Activated T-helper 2 cell treated with anti-CD3 and anti-CD28 coated beads, Interferon-gamma antibody, Interleukin-2, Interleukin-4, amounts not matched to agents 10 μg/mL and 5 μg/mL and 100 μg/mL, durations not matched to agents 14 hours and 24 hours and 36 hours (primary cell): ENCODE measurements at places on chromosomes 7 and 10.

GRCh38 chr7:10401793-10402192 lies 571.9 kb upstream of the PHF14 start:
- DNase-seq, result no peak

GRCh38 chr7:18198868-18199267 lies 171.2 kb upstream of the PRPS1L1 start:
- no peak for DNase-seq

DNA sequence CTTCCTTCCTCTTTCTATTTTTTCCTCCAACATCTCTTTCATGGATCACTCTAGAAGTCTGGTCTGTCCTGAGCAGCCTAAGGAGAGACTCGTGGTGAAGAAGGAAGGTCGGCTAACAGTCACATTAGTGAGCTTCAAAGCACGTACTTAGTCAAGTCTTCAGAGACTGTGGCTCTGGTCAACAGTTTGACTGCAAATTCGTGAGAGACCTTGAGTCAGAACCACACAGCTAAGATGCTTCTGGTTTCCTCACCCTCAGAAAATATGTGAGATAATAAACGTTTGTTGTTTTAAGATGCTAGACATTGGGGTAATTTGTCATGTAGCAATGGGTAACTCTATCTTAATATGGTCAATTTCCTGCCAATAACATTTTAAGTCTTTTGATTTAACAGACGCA lies 126.2 kb upstream of the LRRN3 start:
- DNase-seq, result no peak

DNA sequence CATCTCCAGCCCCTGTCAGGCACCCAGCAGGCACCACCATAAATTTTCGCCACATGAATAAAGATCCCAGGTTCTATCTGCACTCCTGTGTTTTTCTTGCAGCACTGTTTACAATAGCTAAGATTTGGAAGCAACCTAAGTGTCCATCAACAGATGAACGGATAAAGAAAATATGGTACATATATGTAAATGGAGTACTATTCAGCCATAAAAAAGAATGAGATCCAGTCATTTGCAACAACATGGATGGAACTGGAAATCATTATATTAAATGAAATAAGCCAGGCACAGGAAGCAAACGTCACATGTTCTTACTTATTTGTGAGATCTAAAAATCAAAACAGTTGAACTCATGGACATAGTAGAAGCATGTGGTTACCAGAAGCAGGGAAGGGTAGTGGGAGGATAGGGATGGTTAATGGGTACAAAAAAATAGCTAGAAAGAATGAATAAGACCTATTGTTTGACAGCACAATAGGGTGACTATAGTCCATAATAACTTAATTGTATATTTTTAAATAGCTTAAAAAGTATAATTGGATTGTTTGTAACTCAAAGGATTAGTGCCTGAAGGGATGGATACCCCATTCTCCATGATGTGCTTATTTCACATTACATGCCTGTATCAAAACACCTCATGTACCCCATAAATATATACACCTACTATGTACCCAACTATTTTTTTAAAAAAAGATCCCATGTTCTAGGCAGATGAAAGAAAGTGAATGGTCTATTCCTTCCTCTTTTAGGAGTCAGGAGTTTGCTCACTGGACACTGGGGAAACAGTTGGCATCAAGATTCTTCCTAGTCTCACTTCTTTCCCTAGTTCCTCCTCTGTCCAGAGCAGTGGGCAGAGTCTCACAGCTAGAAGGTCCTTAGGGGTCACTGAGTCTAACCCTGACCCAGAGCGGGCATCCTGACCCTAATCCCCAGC lies 1.0 kb upstream of the NPFFR1 start:
- no peak for DNase-seq

- no peak for DNase-seq
These were observed 57.6 kb upstream of the PDZD8 start for GRCh38 chr10:117432866-117433265.

DNA sequence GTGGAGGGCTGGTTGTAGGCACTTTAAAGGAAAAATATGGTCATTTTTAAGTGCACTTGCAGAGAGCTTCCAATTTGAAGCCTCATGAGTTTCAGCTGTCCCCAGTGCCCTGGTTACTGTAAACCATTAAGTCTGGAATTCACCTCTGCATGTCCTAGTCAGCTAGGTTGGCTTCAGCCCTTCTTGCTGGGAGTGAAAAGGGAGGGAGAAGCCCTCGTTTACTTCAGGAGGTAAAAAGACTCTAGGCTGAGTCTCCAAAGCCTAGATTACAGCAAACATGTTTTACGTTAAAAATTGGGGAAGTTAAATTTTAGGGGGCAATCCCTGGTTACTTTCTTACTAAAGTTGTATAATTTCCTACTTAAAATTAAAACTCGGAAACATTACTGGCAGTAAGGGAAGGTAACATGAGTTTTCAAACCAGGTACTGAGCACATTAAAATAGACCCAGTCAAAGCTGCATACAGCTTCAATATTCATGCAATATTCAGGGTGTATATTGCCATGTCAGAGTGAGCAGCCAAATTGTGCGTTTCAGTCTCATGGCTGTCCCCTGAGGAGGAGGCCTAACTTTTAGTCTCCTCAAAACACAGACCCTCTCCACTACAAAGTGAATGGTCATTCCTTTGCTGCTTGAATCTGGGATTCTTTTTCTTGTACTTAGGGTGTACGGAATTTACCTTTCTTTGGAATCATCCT lies 156.7 kb downstream of the PRKG1 start:
- no peak for DNase-seq

- peak; percentile 43 for DNase-seq
These were observed 27.6 kb downstream of the AMZ1 start for GRCh38 chr7:2715341-2716231.

DNA sequence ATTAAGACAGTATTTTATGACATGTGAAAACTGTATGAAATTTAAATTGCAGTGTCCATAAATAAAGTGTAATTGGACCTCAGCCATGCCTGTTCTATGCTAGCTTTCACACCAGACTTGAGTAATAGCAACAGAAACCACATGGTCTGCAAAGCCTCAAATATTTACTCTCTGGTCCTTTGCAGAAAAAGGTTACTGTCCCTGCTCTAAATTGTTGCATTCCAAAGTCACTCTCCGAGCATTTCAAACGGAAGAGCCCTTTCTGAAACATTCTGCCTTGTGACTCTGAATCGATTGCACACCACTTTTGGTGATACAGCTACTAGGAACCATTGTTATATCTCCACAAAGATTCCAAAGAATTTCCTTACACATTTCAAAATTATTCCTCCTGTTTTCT lies 81.0 kb upstream of the STK17A start:
- DNase-seq, result no peak

DNA sequence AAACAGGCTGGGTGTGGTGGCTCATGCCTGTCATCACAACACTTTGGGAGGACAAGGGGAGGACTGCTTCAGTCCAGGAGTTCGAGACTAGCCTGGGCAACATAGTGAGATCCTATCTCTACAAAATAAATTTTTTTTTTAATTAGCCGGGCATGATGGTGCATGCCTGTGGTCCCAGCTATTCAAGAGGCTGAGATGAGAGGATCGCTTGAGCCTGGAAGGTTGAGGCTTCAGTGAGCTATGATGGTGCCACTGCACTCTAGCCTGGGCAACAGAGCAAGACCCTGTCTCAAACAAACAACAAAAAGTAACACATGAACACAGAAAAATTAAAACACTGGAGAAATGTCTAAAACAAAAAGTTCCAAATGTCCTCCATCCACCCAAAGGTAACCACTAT lies 22.9 kb downstream of the PIK3AP1 start:
- DNase-seq, result no peak

DNA sequence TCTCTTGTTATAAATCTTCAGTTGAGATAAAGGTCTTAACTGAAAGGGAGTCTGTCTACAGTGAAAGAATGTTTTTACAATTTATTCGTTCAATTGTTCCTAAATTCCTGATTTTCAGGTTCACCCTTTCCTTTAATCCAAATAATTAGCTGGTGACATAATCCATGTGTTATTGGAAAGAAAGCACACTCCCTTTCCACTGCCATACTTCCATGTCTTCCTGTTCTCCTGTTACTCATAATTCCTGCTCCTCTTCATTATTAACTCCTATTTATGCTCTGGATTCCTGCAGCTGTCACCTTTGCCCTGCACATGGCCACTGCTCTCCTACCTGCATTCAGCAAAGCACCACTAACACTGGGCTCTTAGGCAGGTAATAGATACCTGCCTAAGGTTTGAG lies 40.0 kb upstream of the FAM3C start:
- DNase-seq, result no peak

DNA sequence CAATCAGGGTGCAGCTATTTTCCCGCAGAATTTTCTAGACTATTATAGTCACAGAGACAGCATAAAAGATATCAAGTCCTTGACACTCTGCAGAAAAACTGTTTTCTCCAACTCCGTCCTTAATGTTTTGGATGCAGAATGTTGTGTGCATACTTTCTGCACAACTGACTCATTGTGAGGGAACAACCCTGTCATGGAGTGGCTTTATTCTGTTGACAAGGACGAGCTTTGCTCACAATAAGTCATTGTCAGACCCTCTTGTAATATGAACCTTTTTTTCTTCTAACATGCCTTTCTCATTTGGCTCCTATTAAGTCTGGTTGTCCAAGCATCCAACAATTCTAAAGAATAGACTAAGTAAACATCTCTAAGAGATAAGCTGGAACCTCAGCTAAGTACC lies 17.3 kb downstream of the ABCB4 start:
- DNase-seq, result no peak

- no peak for DNase-seq
These were observed 253.1 kb upstream of the NEBL start for GRCh38 chr10:21150166-21150565.

- DNase-seq, result no peak
These were observed 72.7 kb downstream of the COL13A1 start for GRCh38 chr10:69874449-69874848.

GRCh38 chr10:110311357-110311949 lies 6.7 kb upstream of the SMNDC1 start:
- no peak for DNase-seq

GRCh38 chr7:16027396-16027795 lies 340.9 kb upstream of the MEOX2 start:
- DNase-seq, result no peak

DNA sequence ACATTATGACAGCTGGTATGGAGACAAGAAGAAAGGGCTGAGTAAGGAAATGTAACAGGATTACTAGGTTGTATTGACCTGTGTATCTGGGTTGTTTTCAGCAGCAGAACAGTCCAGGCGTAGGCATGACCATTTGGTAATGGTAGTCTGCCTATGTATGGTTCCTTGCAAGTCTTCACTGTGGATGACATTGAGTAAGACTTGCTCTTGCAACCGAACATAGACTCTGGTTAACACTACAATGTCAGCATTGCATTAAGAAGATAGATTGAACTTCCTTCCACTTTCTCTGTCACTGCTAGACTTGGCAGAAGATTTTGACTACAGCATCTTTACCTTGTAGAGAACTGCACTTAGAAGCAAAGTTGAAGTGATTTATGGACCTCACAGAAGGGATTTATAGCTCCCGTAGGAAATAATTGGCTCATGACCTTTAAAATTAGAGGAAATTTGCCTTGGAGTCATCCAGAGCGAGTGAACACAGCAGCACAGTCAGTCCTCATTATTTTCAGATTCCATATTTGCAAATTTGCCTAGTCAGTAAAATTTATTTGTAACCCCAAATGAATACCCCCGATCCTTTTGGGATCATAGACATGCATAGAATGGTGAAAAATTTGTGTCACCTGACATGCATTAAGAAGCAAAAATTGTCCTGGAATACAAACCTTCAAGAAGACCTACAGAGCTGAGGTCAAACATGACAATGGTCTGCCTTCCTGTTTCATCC lies 79.6 kb upstream of the STRIP2 start:
- no peak for DNase-seq

DNA sequence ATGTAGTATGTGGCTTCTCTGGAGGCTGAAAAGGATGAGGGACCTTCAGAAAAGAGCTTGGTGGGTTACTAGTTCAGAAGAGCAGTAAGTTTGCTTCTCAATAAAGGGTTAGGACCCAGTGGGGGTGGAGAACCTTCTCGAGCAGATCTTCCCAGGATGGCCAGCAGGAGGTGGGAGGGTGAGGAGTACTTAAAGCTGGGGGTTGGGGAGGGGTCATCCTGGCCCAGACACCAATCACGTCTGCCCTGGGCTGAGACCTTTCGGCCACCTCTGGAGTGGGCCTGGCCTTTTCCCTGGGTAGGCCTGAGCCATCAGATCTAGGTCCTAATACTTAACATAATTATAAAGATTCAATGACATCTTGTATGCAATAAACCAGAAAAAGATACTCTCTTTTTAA lies 149.0 kb upstream of the TCF7L2 start:
- DNase-seq, result no peak

GRCh38 chr10:30059209-30060107 lies at the start of gene JCAD:
Gene JCAD, minus strand, starts transcription at chr10:30059586. Its CDS starts 11,774 bp downstream, at chr10:30047812.
- DNase-seq, result peak; percentile 57

- no peak for DNase-seq
These were observed 21.0 kb downstream of the SHH start for GRCh38 chr7:155791214-155791737.

- DNase-seq, result no peak
These were observed 265.4 kb upstream of the DGKB start for GRCh38 chr7:15167912-15168311.

- no peak for DNase-seq
These were observed 63.5 kb upstream of the C10orf90 start for GRCh38 chr10:126734015-126734414.

- DNase-seq, result no peak
These were observed 135.9 kb downstream of the CUX1 start for GRCh38 chr7:101953248-101953819.

DNA sequence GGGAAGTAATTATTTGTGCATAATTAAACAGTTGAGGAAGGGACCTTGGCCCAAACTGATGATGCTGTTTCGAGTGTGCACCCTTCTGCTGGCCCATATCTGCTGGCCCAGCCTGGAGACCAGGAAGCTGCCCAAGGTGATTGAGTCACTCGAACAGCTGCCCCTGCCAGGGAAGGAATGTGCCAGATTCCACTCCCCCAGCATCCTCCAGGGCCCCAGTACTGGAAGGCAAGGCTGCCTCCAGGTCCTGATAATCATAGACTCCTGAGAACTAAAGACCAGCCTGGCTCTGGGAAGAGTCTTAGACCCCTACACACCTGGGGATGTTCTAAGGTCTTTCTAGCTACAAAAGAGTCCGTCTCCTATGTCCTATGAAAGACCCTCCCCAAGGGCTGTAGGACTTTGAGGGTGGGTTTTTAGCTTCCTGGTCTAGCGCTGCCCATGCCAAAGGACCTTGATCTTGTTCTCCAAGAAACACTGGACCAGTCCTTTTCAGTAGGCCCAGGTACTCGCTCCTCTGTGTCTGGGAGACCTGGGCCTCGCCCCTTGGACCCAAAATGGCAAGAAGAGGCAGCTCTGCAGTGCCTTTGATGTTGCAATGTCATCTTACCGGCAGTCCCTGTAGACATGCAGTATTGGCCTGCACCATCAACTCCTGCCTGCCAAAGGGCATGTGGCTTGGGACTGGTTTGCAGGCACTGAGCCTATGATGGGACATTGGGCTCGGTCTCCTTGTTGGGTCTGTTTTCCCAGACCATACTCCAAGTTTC lies 103.2 kb upstream of the GPR26 start:
- DNase-seq, result no peak
